ENCODE measurements at places on chromosomes 1 and 21.

DNA sequence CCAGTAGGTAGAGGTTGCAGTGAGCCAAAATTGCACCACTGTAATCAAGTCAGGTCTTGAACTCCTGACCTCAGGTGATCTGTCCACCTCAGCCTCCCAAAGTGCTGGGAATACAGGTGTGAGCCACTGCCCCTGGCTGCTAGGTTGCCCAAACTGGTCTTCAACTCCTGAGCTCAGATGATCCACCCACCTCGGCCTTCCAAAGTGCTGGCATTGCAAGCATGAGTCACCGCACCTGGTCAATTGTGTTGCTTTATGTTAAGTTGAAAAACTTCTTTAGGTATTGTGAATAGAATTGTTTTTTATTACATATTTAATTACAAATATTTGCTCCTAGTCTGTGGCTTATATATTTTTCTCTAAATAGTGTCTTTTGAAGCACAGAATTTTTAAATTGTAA is 80.5 kb downstream of the PRKAB2 start:
- no peak for DNase-seq

DNA sequence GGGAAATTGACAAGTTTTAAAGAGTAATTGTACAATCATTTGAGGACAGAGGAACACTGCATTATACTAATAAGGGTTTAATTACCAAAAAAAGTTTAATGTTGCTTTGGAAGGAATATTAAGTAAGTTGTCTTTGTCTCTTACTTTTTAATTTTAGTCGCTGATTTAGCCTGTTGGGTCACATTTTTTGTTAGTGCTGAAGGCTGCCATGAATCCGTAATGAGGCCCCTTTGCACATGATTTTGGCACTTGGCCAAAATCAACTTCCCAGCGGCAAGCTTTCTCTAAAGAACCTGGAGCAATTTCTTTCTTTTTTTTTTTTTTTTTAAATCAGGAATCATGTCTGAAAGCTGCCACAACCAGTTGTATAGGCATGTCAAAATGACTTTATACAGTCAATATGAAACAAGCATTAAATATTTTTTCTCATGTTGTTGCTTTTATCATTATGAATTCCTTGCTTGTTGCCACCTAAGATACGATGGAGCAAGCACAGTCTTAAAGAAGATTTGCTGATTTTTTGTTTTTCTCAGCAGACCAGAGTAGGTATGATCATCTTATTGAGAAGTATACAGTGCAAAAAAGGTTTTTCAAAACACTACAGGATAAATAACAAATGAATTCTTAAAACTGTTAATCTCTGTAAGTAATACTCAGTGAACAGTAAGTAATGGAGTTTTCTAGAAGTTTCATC is 690.4 kb downstream of the USP25 start:
- DNase-seq = peak; percentile 34

GRCh38 chr1:38992412-38993111 is 1.5 kb downstream of the AKIRIN1 start:
- DNase-seq = no peak

- DNase-seq = no peak
Observed at GRCh38 chr1:154628121-154628405, 20.1 kb upstream of the ADAR start.

- no peak for DNase-seq
Observed at GRCh38 chr1:55214212-55214933, 791 bp downstream of the USP24 start.

DNA sequence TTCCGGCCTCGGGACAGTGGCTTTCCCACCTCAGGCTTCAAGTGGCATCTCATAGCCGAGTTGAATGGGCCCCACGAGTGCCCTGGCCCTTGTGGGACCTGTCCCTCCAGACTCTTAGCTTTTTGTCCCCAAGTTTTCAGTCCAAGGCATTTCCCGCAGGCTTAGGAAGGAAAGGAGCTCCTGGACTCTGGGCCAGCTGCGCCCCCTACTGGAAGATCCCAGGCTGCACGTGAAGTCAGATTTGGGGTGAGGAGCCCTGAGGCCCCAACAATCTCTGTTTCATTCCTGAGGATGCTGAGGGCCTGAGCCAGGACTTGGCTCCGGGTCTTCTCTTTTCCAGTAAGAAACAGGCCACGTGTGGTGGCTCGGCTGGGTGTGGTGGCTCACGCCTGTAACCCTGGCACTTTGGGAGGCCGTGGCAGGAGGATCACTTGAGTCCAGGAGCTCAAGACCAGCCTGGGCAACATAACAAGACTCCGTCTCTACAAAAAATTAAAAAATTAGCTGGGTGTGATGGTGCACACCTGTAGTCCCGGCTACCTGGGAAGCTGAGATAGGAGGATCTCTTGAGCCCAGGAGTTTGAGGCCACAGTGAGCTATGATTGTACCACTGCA is 67.4 kb downstream of the ARHGEF10L start:
- DNase-seq = peak; percentile 57

DNA sequence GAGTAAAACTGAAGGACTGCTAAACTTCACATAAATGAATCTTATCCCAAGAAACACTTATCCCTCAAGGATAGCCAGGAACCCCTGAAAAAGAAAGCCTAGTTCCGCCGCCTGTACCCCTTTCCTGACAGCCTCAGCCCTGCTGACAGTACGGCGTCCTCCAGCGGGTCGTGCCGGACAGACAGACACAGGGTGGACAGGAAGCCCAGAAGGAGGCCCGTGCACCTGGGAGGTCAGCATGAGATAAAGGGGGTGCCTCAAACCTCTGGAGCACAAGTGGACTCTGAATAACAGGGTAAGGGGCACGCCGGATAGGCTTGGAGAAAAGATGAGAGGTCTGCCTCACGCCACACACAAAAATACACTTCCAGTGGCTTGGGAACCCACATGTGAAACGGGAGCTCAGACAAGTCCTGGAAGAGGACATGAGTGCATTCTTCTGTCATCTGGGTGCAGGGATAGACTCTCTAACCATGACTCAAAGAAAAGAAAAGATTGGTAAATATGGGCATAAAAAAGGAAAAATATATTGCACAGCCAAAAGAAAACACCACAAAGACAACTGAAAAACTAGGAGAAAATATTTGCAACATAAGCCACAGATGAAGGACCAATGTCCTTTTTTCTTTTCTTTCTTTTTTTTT is 17.3 kb upstream of the ADARB1 start:
- DNase-seq = peak; percentile 61

DNA sequence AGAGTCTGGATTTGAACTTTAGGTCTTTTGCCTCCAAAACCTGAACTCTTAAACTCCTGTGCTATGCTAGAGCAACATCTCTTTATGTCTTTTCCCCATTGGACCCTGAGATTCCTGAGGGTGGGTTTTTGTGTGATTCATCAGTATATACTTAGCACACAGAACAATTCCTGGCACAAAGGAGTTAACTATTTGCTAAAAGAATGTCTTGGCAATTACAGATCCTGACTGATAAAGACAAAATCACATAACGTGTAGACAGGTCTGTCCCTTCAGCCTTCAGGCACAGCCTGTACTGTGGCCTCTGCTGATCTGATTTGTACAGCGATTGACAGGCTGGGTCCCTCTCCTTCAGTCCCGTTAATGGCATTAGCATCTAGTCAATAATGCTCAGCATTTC is 162.4 kb upstream of the BEND5 start:
- no peak for DNase-seq

DNA sequence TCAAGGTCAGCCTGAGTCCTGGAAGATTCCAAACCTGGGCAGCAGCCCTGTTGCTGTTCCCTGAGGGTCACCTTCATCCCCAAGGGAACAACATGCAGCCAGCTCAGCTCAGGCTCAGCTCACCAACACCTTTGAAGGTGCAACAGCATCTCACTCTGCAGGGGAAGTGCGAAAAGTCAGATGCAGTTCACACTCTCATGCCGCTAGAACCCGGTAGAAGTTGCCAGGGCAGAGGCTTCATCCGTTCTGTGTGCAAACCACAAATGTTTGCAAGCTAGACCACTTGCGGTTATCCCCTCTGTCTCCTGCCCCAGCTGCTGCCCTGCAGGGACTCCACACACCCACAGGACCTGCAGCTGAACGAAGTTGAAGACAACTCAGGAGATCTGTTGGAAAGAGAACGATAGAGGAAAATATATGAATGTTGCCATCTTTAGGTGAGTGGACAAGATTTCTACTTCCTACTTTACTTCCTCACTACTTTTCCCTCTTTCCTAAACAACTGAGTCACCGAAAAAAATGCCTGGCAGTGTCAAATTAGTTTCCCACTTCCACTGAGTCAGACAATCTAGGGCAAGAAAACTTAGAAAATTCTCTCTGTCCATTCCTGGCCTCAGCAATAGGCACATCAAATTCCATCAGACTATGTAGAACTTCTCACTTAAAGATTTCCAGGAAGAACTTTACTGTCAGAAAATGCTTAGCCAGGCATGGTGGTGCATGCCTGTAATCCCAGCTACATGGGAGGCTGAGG is 1.8 kb upstream of the FCRL6 start:
- DNase-seq = no peak

GRCh38 chr1:104196136-104196535 is 446.4 kb downstream of the AMY1C start:
- no peak for DNase-seq

GRCh38 chr1:9701665-9702064 is 50.1 kb downstream of the PIK3CD start:
- peak; percentile 33 for DNase-seq

DNA sequence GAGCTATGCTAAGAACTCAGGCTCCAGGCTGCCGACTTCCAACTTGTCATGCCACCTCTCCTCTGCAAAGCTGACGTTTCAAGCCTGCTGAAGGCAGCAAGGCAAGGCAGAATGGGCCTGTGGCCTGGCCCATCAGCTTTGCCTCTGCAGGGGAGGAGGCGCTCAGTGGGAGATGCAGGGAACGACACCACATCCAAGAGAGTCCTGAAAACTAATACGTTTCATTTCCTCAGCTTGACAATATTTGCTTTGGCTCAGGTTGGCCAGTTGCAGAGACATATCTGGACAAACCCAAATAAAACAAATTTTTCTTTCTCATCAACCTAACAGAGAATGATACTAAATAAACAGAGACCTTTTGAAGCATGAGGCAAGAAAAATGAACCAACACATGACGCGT is 35.3 kb downstream of the BEND5 start:
- DNase-seq = peak; percentile 54

GRCh38 chr1:196733091-196733970 is 41.3 kb upstream of the CFHR3 start:
- DNase-seq = no peak

DNA sequence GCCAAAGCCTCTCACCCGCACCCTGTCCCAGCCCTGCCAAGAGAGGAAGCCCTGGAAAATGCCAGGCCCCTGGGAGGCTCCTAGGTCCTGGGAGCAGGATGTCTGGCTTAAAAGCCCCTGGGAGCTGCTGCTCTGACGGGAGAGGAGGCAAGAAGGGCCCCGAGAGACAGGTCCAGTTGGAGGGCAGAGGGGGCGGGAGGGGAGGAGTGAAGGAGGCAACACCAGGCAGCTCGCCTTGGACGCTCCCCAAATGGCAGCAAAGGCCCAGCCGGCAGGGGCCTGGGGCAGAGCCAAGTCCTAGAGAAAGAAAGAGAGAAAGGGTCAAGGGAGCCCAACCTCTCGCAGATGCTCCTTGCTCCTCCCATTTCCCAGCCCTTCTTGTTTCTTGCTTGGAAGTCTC is 6.8 kb downstream of the ETV3L start:
- DNase-seq = peak; percentile 38

- DNase-seq = peak; percentile 61
Observed at GRCh38 chr1:61425040-61425439, 299.9 kb downstream of the TM2D1 start.

- no peak for DNase-seq
Observed at GRCh38 chr1:67372136-67372535, 58.1 kb downstream of the SERBP1 start.

GRCh38 chr1:71080230-71080738 is 551 bp downstream of the ZRANB2 start:
- no peak for DNase-seq

GRCh38 chr1:154236855-154237254 is 16.1 kb downstream of the UBAP2L start:
- DNase-seq = no peak

DNA sequence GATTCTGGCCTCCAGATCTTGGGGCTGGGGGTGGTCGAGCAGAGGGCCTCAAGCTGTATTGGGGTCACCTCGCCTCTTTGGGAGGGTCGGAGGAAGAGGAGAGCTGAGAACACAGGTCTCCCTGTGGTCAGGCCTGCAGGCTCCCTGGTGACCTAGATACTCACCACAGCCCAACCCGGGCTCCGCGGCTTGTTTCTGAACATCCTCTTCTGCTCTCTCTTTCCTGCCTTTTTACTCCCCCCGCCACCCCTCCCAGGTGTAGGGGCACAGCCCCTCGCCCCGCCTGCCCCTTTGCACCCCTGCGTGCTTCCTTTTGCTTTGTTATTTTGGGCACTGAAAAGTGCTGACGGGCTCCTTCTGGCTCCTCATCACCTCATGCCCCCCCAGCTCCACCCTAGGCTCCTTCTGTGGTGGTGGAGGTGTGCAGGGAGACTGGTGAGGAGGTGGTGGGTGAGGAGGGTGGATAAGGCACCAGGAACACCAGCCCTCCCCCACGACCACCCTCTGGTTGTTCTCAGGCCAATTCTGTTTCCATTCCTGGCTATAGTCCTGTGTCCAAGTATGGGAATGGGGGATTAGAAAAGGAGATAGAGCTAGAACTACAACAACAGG is 10.6 kb upstream of the LINGO4 start:
- no peak for DNase-seq

DNA sequence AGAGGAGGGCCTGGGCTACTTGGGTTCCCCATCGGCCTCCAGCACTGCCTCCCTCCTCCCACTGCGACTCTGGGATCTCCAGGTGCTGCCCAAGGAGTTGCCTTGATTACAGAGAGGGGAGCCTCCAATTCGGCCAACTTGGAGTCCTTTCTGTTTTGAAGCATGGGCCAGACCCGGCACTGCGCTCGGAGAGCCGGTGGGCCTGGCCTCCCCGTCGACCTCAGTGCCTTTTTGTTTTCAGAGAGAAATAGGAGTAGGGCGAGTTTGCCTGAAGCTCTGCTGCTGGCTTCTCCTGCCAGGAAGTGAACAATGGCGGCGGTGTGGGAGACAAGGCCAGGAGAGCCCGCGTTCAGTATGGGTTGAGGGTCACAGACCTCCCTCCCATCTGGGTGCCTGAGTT is 24.4 kb downstream of the EIF2D start:
- DNase-seq = no peak

- DNase-seq = peak; percentile 23
Observed at GRCh38 chr1:220271706-220272046, 577 bp downstream of the RAB3GAP2 start.

GRCh38 chr1:41483001-41483850 is 1.3 kb downstream of the EDN2 start:
- DNase-seq = no peak

DNA sequence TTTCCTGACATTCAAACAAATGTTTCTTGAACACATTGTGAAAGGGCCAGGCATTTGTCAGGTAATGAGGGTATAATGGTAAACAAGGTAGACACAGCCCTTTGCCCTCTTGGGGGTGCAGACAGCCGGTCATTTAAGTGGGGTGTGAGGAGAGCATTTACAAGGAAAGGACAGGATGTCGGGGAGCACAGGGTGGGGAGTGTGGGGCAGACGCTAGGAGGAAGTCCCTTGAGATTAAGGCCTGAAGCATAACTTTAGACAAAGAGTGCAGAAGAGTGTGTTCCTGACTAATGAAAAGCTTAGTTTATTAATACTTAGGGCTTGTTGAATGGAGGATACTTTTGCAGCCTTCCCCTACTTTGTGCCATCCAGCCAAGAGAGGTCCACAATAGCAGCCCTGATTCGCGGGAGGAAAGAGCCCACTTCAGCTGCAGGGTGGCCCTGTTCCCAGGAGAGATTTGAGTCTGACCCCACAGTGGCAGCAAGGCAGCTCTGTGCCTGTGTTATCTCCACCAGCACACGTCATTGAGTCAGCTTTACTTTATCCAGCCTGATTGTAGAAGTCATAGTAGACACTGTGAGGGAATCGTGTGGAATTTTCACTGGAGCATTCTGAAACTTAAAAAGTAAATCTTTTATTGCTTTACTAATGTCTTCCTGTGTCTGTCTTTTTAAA is 35.1 kb downstream of the MPZL1 start:
- no peak for DNase-seq

GRCh38 chr1:114512595-114513280 is 1.7 kb upstream of the TRIM33 start:
- DNase-seq = no peak

Data from fibroblast of gingiva (primary cell).